ENCODE measurements at places on chromosomes 5 and 9. TPM values are rescaled to one million over a fixed set of nuclear protein-coding genes. Genes with fewer than 3 reads are reported as not detected.

The CDC20B gene
- total RNA-seq = not detected

The ASPN gene
- total RNA-seq = 30.3 TPM

GRCh38 chr5:143582176-143582575 lies 178.7 kb upstream of the NR3C1 start:
- no peak for DNase-seq

GRCh38 chr9:73056245-73056644 lies 95.4 kb upstream of the ANXA1 start:
- no peak for DNase-seq

- no peak for DNase-seq
Observed at GRCh38 chr5:153552886-153553285, 62.4 kb downstream of the GRIA1 start.

GRCh38 chr5:96067251-96067650 lies 105.6 kb upstream of the ELL2 start:
- no peak for DNase-seq

DNA sequence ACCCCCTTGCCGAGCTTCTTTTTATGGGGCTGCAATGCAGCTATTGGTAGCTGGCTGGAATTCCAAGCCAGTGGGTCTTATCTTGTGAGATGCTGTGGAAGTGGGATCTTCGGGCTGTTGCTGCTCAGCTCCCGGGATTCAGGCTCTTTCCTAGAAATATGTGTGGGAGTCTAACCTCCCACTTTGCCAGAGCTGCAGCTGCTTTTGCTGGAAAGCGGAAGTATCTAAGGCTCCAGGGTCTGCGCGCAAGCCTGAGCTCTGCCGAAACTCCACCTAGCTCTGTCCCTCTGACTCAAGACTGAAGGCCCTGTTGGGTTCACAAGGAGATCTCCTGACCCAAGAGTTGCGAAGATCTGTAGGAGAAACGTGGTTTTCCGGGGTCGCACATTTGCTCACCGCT lies 151.1 kb upstream of the ANKRD55 start:
- DNase-seq = no peak

- no peak for DNase-seq
Observed at GRCh38 chr9:99116003-99116411, 11.1 kb downstream of the TGFBR1 start.

DNA sequence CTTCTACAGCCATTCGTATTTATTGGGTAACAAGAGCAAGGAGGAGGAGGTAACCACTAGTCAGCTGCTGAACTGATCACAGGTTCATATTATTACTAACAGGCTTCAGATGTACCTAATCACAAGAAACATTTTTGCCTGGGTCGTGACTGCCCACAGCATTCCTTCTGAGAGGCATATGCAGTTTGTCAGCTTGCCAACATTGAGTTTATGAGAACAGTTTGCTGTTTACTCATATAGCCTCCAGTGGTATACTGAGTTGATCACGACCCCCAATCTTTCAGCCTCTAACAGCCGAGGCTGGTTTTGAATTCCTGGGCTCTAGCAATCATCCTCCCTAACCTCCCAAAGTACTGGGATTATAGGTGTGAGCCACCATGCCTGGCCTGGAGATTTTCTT lies 693.6 kb downstream of the TLE1 start:
- DNase-seq = no peak
